ENCODE measurements at places on chromosomes 3 and 15. TPM values are rescaled to one million over a fixed set of nuclear protein-coding genes. Genes with fewer than 3 reads are reported as not detected.

DNA sequence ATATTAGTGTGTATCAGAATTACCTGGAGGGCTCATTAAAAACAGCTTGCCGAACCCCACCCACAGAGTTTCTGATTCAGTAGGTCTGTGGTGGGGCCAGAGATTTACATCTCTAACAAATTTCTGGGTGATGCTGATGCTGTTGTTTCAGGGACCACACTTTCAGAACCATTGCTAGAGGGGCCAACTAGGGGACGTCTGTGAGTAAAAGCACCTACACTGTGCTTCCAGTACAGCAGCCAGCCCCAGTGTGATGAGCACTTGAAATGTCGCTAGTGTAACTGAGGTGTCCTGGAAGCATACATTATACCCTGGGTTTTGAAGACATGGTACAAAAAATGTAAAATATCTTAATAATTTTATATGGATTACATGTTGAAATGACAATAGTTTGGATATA is 33.0 kb downstream of the AGTR1 start:
- no peak for DNase-seq

DNA sequence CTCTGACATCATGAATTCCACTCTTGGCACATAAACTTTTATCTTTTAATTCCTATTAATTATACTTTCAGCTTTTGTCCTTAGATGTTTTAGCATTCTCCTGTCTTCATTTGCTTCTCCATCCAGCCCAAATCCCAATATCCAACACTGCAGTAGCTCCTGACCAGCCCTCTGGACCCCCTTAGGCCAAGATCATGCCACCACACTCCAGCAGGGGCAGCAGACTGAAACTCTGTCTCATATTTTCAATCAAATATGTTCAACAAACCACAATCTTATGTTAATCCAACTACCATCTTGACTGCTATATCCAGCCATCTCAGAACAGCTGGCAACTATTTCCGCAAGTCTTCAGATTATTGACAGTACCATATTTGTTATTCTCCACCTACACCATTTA is 315.8 kb upstream of the ROBO2 start:
- DNase-seq, result no peak

DNA sequence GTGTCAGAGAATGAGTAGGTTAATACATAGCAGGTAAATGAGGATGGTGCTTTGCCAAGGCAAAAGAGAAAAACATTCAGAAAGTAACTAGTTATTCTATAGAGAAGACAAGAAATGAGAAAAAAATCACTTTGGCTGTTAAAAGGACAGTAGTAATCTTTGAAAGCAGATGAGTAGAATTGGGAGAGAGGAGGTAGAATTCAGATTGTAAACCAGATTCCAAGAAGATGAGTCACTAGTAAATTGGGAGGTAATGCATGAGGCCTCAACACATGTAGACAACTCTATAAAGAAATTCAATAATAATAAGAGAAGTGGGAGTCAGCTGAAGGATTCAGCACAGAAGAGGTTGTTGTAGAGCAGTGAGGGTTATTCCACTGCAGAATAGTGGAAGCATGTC is 81.4 kb downstream of the MBNL1 start:
- DNase-seq, result no peak

- no peak for DNase-seq
These were observed 241.9 kb upstream of the ST8SIA2 start for GRCh38 chr15:92151741-92152140.

- no peak for DNase-seq
These were observed 3.1 kb downstream of the HGD start for GRCh38 chr3:120678984-120679383.

GRCh38 chr15:70788114-70789049 is 25.0 kb upstream of the UACA start:
- DNase-seq, result no peak

CTXN2 gene
- total RNA-seq, result not detected
